ENCODE measurements at places on chromosomes 1 and 21. TPM values are rescaled to one million over a fixed set of nuclear protein-coding genes. Genes with fewer than 3 reads are reported as not detected.

Gene ALPL
- 74.7 TPM for polyA plus RNA-seq

Gene SLC9A1
- 16.3 TPM for polyA plus RNA-seq

Gene TARDBP
- 179 TPM for polyA plus RNA-seq

Gene KRTAP12-4
- polyA plus RNA-seq = not detected

Gene GUK1
- 388 TPM for polyA plus RNA-seq

Gene CACNA1S
- polyA plus RNA-seq = not detected

Gene GBP7
- 1.3 TPM for polyA plus RNA-seq

Gene SELL
- 0.77 TPM for polyA plus RNA-seq

Gene PGLYRP3
- not detected for polyA plus RNA-seq

Gene MSH4
- 0.07 TPM for polyA plus RNA-seq

Gene B3GALT2
- 0.51 TPM for polyA plus RNA-seq

Gene DYNLT4
- polyA plus RNA-seq = not detected

Gene TENT5C
- polyA plus RNA-seq = 5.4 TPM

Gene ATP5PB
- 103 TPM for polyA plus RNA-seq

Data from adrenal gland (tissue), 19 donors.